ENCODE measurements at places on chromosomes 7 and 10.

DNA sequence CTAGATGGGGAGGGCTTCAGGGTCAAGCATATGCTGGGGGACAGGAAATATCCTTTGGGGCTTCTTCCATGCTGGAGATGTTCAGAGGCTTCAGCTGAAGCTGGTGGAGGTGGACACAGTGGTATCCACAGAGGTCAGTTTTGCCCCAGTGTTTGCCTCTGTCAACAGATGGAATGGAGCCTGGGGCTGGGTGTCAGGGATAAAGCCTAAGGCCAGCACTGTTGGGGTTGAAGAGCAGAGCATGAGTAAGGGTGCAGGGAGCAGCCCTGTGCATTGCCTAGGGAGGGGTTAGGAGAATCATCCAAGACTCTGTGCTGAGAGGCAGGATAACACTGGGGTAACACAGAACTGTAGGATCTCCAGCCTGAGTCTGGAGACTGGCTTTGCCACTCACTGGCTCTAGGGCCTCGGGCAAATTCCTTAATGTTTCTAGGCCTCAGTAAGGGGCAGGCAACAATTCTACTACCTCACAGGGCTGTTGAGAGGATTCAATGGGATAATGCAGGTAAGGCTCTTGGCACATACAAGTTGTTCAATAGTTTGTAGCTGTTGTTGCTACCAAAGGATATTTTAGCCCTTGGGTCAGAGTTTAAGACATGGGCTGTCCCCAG, 21.8 kb upstream of the MYL7 start:
- no peak for DNase-seq

GRCh38 chr10:15280462-15280861, 90.6 kb downstream of the FAM171A1 start:
- DNase-seq = peak; percentile 43

GRCh38 chr10:79482741-79483140, 29.6 kb upstream of the EIF5AL1 start:
- no peak for DNase-seq

DNA sequence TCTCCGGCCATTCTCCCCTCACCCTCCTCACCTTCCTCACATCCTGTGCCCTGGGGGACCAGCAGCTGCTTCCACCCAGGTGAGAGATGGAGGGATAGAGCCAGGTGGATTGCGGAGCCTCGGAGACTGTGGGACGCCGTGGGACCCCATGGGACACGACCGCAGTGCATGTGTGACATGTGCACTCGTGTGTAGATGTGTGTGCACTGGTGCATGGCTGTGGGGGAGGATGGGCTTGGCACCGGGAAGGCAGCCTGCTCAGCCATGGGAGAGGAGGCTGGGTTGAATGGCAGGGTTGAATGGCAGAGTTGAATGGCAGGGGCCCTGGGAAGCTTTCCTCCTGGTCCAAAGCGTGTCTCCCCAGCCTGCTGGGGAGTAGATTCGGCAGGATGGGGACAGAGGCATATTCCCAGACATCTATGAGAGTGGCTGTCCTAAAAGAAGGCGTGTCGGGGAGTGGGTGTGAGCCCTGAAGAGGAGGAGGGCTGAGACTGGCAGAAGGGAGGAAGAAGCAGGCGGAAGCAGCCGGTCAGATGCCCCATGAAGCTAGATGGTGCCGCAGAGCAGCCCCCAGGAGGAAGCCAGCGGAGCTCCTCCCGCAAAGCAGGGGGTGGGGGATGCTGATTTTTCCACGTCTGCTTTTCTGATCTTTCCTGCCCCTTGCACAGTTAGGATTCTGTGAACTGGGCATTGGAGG, 815 bp downstream of the GIMAP8 start:
- DNase-seq = no peak

DNA sequence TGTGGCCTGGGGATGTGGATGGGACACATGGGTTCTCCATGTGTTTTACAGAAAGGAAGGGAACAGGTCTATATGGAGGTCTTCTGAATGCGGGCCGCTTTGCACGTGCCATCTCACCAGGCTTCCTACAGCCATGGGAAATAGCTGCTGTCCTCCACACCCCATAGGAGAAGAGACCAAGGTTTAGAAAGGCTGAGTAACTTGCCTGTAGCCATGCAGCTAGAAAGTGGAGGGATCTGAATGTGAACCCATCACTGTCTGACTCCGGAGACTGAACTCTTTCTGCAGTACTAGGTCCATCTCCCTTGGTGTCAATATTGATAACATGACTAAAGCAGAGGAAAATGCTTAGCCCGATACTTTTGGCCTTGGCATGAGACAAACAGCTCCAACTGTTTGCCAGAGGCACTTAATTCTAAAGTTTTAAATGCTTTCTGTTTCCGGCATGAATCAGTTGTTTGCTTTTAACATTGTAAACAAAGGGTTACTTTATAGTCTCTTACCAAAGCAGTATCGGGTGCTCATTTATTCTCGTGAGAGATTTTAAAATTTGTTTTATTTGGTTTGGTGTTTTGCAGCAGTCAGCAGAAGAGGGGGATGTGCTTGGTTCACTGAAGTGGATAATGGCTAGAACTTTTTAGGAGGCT, 64.8 kb upstream of the LOXL4 start:
- no peak for DNase-seq

DNA sequence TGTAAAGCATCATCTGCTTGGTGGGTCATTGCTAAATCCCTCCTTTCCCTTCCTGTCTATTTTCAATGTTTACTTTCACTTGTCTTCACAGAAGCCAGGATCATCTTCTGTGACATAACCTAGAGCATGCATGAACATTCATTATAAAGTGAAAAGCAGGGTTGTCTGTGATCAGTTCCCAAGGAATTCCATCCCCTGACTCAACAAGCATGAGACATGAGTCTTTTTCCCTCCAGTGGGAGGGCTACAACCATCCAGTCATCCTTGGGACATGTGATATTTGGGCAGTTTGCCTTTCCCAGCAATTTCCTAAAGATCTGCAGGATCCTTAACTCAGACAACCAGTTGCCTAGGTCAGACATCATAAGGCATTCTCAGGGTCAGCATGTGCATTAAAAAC, 166.3 kb upstream of the TMEM196 start:
- DNase-seq = peak; percentile 68

GRCh38 chr10:98411768-98412167, 3.2 kb downstream of the PYROXD2 start:
- no peak for DNase-seq

GRCh38 chr10:92965314-92965713, 95.3 kb upstream of the CYP26C1 start:
- DNase-seq = peak; percentile 57

GRCh38 chr7:651032-651728, 75.3 kb upstream of the DNAAF5 start:
- no peak for DNase-seq

DNA sequence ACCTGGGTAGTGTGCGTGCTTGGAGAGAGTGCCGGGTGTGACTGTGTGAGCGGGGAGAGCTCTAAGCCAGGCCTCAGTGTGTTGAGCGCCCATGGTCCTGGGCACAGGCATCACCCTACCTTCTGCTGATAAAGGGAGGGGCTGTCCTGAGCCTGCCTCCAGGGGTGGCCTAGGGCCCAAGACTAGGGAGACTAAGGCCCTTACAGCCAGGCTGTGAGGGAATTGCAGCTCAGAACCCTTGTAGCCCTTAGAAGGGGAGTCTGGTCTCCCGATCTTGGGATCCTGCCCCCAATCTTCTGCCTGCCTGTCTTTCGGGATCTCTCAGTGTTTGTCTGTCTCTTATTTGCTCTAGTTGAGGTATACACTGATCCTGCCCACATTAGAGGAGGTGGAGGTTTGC, 41.2 kb downstream of the PAX2 start:
- DNase-seq = no peak

- DNase-seq = no peak
Measured at GRCh38 chr7:32119790-32120196, 49.6 kb upstream of the PDE1C start.

DNA sequence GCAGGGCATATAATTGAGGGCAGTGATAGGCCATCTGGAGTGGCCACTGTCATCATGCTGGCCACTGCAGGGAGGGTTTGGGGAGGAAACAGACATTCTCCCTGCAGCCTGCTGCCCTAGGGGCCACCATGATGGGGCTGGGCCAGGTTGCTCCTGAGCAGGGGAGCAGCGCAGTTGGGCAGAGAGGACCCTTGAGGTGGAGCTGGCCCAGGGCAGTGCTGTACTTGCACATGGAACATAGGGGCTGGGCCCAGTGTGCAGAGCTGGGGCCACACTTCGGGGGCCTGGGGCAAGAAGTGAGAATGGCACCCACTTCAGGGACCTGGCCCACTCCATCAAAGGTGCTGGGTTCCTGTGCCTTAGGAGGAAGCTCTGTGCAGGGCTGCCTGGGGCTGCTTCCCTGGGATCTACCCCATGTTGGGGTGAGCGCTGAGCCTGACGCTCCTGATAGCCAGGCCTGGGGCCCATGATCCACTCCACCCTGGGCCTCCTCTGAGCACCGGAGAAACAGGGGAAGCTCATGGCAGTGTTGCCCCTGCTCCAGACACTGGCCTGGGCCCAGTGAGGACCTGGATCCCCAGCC, 21.3 kb upstream of the NUB1 start:
- DNase-seq = no peak

- DNase-seq = no peak
Measured at GRCh38 chr10:49194212-49194920, 6.2 kb upstream of the TMEM273 start.

DNA sequence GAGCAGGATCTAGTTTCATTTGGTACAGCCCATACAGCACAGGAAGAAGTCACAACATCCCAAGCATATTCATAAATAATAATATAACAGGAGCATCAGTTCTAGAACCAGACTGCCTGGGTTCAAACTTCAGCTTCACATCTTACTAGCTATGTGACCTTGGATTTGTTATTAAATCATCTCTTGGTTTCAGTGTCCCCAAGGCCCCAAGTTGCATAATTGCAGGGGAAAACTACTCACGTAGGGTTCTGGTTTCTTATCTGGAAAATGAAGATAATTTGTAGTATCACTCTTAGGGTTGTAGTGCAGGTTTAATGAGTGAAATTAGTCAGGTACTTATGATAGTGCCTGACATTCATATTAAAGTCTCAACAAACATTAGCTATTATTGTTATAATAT, 5.5 kb upstream of the IQUB start:
- DNase-seq = no peak

All from fibroblast of skin of back (primary cell).